ENCODE measurements at places on chromosomes 4 and X.

GRCh38 chr4:154416190-154416547, 75.4 kb downstream of the DCHS2 start:
- DNase-seq: no peak

DNA sequence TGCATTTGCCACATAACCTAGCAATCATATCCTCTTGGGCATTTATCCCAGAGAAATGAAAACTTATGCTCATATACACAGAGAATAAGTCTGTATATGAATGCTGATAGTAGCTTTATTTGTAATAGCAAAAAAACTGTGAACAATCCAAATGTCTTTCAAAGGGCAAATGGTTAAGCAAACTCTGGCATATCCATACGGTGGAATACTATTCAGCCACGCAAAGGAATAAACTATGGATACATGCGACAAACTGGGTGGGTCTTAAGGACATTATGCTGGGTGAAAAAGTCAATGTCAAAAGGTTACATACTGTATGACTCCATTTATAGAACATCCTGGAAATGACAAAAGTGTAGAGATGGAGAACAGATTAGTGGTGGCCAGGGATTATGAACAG, 17.6 kb upstream of the CBR4 start:
- no peak for DNase-seq

- DNase-seq: no peak
Measured at GRCh38 chr4:126766241-126766640, 866.5 kb upstream of the INTU start.

DNA sequence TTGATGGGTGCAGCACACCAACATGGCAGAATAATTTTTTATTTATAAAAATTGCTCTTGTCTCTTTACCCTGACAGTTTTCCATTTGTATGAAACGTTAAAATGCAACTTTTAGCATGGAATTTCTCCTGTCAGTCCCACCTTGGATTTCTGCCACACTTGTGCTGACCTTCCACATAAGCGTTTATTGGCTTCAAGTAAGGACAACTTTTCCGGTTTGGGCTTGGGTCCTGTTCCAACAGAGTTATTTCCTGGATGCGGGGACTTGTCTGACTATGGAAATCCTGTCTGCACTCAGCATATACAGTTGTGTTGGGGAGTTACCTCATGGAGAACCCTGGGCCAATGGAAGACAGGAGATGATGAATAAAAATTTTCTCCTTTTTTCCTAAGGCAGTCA, 294.7 kb downstream of the NAF1 start:
- DNase-seq: no peak

GRCh38 chrX:24427747-24428019, 37.4 kb upstream of the PDK3 start:
- no peak for DNase-seq

DNA sequence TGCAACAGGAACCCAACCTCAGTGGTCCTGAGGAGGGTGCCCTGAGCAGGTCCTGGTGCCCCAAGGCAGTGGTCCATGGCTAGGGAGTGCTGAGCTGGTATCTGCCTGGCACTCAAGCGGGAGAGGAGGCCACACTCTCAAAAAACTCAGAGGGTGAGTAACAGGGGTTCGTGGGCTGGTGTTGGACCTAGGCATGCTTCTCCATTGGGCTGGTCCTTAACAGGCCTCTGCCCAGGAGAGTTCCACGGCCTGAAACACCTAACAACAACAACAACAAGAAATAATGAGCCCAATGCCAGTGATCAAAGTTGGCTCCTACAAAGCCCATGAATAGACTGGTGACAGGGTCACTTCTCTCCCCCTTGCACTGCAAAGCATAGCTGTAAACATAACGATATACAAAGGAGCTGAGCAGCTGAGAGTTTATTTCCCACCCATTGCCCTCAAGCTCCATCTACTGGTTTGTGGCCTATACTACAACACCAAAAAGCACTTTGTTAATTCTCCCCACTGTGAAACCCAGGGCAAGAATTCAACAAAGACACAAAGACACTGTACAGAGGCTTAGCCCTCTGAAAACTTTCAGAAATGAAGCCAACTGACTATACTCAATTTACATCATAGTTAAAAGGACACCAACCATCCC, 736.1 kb upstream of the ADGRL3 start:
- no peak for DNase-seq

DNA sequence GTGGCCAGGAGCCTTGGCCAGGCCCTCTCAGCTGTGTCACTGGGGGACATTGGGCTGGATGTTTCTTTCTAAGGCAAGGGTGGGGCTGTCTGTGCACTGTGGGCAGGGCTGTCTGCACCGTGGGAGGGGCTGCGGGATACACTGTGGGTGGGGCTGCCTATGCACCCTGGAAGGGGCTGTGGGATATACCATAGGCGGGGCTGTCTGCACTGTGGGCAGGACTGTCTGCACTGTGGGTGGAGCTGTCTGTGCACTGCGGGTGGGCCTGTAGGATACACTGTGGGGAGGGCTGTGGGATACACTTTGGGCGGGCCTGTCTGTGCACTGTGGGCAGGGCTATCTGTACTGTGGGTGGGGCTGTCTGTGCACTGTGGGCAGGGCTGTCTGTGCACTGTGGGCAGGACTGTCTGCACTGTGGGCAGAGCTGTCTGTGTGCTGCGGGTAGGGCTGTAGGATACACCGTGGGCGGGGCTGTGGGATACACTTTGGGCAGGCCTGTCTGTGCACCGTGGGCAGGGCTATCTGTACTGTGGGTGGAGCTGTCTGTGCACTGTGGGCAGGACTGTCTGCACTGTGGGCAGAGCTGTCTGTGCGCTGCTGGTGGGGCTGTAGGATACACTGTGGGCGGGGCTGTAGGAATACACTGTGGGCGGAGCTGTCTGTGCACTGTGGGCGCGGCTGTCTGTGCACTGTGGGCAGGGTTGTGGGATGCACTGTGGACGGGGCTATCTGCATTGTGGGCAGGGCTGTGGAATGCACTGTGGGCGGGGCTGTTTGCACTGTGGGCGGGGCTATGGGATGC, 31.1 kb downstream of the ACOX3 start:
- no peak for DNase-seq

DNA sequence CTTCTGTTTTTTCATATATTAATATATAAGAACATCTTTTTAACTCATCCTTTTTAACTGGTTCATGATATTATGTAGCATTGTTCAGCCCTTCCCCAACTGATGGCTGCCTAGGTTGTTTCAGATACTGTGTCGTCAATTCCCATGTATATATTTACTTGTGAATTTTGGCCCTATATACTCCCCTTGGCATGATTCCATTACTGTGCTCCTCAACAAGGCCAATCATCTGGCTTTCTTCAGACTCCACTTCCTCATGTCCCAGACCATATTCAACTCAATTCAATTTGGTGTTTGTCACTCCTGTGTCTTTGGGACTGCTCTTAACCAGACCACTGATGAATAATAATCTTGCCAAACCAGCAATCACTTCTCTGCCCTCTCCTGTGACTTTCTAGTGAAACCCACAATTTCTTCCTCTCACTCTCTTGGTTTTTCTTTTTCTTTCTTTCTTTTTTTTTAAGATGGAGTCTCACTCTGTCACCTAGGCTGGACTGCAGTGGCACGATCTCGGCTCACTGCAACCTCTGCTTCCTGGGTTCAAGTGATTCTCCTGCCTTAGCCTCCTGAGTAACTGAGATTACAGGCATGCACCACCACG, 2.7 kb upstream of the WDR45 start:
- no peak for DNase-seq

GRCh38 chr4:107725281-107725859, 5.3 kb upstream of the PAPSS1 start:
- no peak for DNase-seq

DNA sequence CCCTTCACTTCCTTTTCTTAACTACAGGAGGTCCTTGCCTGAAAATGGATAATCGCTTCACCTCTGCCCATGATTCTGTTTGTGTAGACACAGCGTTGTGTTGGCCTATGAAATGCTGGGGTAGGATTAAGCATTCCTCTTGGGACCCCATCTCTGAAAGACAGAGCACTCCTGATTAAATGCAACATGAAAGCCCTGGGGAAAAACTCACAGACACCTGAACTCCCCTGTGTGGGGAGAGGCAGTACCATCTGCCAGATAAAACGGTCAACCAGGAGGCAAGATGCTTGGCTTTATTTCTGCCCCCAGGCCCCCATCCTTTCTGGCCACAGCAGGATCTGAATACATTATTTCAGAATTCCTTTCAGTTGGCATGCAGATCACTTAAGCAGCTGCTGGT, 1.9 kb downstream of the LGI2 start:
- no peak for DNase-seq

DNA sequence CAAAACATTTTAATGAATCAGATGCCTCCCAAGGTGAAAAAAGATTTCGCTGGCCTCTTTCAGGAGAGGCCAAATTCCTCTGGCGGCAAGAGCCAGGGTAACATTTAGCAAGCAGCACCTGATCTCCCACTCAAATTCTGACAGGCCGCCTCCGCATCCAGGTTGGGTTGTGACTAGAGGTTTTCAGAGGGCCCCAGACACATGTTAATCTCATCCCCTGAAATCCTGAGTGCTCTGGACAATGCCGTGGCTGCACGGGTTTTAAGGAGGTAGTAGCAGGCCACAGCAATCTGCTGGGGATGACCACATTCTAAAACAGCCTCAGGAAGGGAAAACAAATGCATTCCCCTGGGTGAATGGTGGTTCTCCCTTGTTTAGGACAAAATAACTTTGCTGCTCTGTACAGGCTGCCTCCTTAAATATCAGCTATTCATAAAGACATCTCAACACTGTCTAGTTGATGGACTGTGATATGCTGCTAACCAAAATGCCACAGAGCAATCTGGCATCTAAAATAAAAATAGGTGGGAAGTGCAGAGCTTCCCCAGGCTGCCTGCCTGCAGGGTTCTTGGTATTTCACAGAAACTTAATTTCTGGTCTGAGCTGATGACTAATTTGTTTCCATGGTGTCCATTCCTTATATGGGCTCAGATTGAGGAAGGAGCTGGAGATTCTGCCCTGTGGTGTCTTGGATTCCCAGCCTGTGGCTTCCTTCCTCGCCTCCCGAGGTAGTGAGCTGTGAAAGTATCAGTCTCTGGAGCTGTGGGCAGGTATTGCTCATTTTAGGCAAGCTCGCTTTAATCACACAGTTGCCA, 202.0 kb downstream of the DCLK2 start:
- no peak for DNase-seq
